AG10803 (cell line): ENCODE measurements at places on chromosomes 7 and 10.

- peak; percentile 89 for DNase-seq
Measured at GRCh38 chr10:7260412-7260900, 150.4 kb downstream of the SFMBT2 start.

DNA sequence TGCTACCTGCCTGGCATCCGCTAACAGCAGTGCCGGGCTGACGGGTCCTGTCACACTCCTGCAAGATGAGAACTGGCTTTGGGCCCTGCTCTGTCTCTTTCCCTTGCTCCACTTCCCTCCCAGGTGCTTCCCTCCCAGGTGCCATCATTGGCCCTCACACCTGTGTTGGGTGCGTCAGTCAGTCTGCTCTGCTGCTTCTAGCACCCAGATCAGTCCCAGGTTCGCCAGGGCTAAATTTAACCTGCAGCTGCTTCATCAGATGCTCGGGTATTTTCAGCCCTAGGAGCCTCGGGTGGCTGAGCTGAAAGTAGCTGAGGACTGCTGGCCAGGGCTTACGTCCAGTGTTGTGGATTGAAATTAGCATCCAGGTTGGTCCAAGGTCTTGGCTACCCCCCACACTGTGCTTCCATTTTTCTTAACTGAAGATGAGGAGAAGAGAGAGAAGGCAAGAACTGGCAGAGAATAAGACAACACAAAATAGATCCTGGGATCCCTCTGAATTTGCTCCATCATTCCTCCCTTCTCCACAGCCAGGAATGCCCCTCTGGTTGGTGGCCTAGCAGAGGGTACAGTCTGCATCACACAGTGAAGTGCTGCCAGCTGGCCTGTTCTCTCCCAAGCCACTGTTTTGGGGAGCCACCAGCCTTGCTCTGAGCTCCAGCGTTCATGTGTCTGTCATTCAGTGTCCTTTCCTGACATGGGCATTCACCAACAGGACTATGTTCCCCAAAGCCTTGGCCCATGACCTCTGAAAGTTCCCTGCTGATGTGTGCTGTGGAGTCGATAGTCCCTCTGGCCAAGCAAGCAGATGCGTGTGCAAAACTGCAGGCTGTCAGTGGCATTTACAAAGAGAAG lies 65.9 kb upstream of the SYPL1 start:
- no peak for DNase-seq

DNA sequence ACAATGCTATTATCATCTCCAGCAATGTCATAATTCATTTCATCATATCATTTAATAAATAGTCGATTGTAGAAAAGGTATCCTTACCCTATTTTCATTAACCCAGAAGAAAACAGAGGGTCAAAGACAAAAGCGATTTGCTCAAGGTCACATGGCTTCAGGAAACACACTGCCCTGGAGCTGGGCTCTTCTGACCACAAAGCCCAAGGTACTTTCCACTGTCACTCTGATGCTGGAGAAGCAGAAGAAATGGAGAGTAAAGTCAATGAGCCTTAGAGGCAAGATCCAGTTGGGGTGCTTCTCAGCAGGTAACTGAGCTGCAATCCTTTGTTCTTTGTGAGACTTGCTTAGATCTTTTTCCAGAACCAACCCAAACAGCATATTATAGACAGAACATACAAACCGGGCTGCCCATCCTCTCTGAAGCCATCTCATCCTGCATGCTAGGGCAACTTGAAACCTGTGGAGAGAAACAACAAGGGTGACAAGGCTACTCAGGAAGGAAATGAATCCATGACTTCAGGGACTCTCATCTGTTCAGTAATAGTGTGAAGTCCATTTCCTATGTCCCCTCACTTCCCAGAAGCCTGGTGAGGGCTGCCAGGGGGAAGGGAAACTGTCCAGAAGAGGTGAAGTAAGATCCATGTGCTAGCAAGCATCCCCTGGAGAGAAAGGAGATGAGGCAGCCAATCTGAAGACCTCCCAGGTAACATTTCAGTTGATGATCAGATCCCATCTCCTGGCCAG lies 148.6 kb upstream of the SVIL start:
- DNase-seq, result no peak

GRCh38 chr7:46390042-46390441 lies 469.0 kb upstream of the IGFBP3 start:
- no peak for DNase-seq
